ENCODE measurements at places on chromosomes 5 and 9.
A peak's percentile ranks its signal among the peaks of the same experiment; 100 is the strongest.

- DNase-seq: peak; percentile 38
Observed at GRCh38 chr9:90898228-90898627, 96.6 kb downstream of the SYK start.

- no peak for DNase-seq
Observed at GRCh38 chr5:163772644-163773043, 267.2 kb downstream of the MAT2B start.

DNA sequence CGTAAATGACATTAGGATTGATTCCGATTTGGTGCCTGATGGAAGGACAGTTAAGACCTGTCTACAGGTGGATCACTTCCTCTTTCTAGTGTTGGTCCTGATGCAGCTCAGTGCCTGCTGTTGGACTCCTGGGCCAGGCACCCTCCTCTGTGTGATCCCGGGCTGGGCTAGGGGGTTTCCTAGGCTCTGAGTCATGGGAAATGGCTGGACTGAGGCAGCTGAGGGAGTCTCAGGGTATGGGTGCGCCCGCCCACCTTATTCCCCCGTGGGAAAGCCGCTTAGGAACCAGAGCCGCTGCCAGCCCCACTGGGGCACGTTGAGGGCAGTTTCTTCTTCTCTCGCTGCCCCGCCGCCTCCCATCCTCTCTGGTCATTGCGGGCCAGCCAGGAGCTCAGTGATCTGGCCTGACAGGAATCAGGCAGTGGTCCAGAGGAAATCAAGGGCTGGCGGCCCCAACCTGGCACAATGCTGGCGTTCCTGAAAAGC is 12.9 kb downstream of the TCF7 start:
- no peak for DNase-seq

DNA sequence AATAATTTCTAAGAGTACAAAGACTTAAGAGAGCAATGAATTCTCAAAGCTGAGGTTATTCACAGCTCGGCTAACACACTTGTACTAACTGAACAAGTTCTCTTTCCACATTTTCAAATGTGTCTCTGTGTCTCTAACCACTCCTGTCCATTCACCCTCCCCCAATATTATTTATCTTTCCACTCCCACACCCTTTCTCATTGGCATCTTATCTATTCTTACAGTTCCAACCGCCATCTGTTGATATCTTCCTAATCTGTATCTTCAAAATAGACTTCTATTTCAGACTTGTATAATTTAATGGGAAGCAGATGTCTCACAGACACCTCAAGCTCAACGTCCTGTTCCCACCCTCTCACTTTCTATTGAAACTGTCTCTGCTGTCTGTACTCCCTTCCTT is 205.9 kb downstream of the ANXA1 start:
- DNase-seq: no peak

- no peak for DNase-seq
Observed at GRCh38 chr5:90477621-90478215, 3.1 kb downstream of the POLR3G start.
